Epithelial cell of proximal tubule (primary cell): ENCODE measurements at places on chromosomes 7 and 10. TPM values are rescaled to one million over a fixed set of nuclear protein-coding genes. Genes with fewer than 3 reads are reported as not detected.

NEURL1 gene
- 0.14 and 1.3 TPM in 2 replicates for total RNA-seq

- no peak for DNase-seq
Observed at GRCh38 chr10:127168261-127168660, 28.1 kb downstream of the INSYN2A start.

DNA sequence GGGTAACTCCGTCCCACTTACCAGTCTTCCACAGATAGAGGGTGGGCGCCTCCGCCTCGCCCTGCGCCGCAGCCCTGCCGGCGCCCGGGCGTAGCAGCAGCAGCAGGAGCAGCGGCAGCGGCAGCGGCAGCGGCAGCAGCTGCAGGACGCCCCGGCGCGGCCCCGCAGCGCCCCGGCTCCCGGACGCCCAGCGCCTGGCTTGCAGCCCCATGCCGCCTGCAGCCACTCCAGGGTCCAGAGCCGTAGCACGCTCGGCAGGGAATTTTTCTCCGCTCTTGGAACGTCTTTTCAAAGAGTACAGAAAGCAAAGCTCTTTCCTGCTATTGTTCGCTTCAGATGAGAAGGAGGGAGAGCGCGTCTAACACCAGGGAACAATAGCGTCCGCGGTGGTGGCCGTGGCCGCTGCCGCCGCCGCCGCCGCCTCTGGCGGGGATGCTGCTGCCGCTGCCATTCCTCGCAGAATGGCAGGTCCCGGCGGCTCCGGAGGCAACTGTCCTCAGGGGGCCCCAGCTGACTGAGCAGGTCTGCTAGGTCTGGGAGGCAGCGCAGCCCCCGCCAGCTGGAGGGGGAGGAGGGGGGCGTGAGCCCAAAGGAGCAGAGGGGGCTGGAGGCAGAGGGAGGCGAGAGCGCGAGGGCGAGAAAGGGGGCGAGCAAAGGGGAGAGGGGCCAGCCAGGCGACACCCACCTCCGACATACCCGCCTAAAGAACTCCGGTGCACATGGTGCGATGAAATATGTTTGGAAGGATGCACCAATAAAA lies at the start of gene THSD7A:
Gene THSD7A (minus strand): TSS at position 463 of the 760 bp plus-strand sequence. CDS start 252 bp downstream, at position 211.
- no peak for DNase-seq

SCART1 gene
- 0.14 and 1.3 TPM in 2 replicates for total RNA-seq

CLEC5A gene
- total RNA-seq, result not detected in 2 replicates

- no peak for DNase-seq
Observed at GRCh38 chr10:121816197-121816596, 111.6 kb downstream of the ATE1 start.

GRCh38 chr10:110655320-110655719 lies 11.2 kb downstream of the RBM20 start:
- DNase-seq, result no peak

DNA sequence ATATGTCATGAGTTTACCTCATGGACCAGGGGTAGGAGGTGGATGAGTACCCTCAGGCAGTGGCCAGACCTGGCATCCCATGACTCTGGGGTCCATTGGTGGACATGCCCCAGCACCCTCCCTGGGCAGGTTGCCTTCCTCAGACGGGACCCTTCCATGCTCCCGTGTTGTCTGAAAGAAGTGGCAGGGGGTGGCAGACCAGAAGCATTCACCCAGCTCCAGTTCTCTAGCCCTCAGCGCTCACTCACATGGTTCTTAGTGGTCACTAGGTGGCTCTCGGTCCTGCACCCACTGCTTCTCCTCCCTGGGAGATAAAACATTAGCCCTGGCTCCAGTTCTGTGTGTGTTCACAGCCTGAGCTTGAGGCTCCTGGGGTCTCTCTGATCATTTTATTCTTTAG lies 6.0 kb downstream of the RBP3 start:
- DNase-seq, result no peak

- DNase-seq, result no peak
Observed at GRCh38 chr7:30915005-30915601, 3.5 kb downstream of the AQP1 start.

- DNase-seq, result no peak
Observed at GRCh38 chr10:132939957-132940790, 2.2 kb downstream of the CFAP46 start.

- no peak for DNase-seq
Observed at GRCh38 chr7:33554046-33554445, 351.3 kb upstream of the BMPER start.

DNA sequence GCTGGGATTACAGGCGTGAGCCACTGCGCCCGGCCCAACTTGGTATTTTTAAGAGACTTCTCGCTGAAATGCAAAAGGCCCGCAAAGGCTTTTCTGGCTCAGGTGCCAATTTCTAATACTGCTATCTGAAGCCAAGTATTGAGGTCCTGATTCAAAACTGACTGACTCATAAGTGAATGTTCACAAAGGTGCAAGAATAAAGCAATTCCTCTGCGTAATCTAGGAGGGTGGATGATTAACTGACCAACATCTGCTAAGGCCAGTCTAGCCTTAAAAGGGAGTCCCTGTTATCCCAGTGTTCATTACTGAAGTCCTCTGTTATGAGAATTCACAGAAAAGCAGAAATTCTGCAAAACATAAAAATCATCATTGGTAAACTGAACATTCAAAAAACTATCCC lies 111.4 kb downstream of the SRPK2 start:
- peak; percentile 96 for DNase-seq

GNGT1 gene
- total RNA-seq, result not detected in 2 replicates

LRRC4 gene
- total RNA-seq, result 1.1 and 1.3 TPM in 2 replicates

- DNase-seq, result peak; percentile 92
Observed at GRCh38 chr10:22605168-22605567, 109.2 kb downstream of the PIP4K2A start.

IDI2 gene
- not detected in 2 replicates for total RNA-seq

DNA sequence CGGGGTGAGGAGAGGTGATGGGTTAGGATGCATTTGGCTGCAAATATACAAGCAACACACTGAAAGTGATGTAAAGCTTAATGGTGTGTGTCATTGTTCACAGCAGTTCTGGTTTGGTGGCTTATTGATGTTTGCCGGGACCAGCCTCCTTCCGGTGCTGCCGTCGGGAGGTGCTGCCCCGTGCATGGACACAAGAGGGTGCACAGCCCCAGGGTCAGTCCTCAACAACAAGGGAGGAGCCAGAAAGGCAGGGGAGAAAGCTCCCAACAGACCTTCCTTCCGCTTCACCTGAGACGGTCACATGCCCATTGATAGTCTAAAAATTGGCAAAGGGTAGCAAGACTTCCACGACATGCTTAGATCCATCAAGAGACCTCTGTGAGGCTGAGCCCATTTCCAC lies 9.5 kb downstream of the RNF32 start:
- DNase-seq, result no peak

GRCh38 chr10:132826524-132827422 lies 40.8 kb upstream of the NKX6-2 start:
- DNase-seq, result no peak

DNA sequence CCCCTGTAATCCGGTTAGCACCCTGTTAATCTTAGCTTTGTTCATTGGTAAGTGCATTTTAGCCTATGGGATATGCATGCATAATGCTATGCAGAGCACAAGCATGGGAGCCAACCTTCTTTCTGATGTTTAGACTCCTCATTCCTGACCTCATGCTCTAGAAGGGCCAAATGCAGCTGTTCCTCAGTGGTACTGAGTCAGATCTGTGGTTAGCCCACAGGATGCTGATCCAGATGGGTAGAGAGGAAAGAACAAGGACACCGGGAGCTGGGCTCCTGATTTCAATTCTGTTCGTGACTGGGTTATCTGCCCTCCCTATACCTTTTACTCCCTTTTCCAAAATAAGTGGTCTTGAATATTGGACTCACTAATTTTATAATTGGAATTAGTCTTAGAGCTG lies 31.7 kb upstream of the C10orf90 start:
- no peak for DNase-seq

VSTM2A gene
- total RNA-seq, result not detected in 2 replicates

- DNase-seq, result no peak
Observed at GRCh38 chr10:52297747-52298146, 16.3 kb upstream of the DKK1 start.

C10orf95 gene
- 2.2 and 10.3 TPM in 2 replicates for total RNA-seq

EVX1 gene
- not detected in 2 replicates for total RNA-seq

DNA sequence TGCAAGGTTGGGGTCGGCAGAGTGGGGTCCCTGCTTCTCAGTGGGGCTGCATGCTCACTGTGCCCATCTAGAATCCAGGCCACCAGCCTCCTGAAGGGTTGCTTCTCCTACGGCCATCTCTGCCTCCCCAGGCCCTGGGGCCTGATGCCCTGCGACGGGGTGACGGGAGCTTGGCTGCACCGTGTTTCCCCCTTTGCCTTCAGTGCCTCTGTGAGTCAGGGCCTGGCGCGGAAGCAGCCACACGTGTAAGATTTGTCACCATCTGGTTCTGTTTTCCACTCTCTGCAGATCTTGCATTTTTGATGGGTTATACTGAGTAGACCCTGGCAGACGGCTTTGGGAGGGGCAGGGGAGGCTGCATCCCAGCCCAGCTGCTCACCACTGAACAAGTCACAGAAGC lies 7.2 kb downstream of the ADAMTS14 start:
- no peak for DNase-seq

DNA sequence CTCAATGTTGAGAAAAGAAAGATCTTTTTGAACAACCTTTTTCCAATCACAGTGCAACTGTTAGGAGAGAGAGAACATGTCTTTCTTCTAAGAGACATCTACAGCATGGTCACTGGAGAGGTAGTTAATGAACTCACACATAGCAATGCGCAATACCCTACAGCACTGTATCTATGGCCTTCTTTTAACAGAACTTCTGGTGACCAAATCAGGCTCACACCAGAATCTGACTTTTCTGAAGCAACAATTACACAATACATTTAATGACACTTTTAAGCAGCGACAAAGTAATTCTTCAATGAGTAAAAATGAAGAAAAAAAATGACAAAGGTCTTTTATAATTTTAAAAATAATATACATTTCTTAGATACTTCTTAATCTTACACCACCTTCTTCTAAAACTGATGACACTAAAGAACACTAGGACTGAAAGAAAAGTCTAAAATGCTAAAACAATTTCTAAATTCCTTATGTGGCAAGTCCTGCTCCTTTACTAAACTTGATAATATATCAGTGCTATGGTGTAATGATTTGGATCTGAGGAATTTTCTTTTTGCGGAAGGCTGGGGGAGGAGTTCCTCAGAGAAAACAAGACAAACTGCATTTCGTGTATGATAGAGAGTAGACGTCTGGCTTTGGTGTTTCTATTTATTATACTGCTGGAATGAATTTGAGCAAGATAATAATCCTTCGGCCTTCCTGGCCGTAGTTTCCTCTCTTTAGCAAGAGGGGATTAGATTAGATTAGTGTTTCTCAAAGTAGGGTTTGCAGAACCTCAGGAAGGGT lies 166.3 kb downstream of the ZNF438 start:
- DNase-seq, result no peak
